Bronchial epithelial cell (primary cell): ENCODE measurements at places on chromosomes 12 and 14. TPM values are rescaled to one million over a fixed set of nuclear protein-coding genes. Genes with fewer than 3 reads are reported as not detected.

DNA sequence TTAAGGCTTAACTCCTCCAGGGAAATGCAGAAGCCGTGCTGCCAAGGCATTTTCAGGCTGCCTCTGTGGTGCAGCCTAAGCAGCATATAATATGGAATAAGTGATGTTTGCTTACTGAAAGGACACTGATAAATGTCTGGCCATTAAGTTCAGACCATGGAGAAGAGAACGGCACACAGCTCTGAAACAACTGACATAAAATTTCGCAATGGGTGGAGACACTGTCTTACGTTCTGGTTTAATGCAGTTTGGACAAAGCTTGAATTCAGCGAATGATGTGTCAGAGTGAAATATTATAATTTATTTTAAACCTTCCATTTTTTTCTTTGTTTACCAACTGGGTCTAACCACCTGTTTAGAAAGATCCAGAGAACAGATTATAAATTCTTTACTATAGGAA, 27.2 kb upstream of the NRXN3 start:
- DNase-seq, result no peak

DNA sequence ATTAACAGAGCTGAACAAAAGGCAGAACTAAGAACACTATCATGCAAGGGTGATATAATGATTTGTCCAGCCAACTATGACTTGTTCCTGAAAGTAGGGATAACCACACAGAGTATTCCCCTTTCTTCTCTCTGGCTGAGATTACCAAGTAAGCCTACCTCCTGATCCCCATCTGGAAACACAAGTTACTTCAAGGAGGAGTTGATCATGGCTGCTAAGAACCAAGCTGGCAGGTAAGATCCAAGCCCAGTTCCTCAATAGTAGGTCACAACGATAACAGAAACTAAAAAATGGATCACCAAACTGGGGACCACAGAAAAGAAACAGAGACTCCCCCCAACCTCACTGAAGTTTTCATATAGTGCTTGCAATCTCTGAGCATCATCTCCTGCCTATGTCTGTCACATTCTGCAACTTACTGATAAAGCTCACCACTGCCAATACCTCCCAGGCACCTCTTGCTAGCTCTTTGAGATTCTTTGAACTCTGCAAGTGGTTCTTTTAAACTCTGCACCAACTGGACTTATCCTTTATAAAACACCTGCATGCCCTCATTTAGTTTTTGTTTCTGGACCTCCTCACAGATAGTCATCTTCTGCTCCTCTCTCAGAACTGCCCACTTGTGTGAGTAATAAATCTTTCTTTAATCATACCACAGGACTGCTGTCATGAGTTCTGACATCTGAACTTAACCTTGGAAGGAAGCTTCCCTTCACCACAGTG, 76.6 kb downstream of the LRP6 start:
- DNase-seq, result peak; percentile 25

GRCh38 chr12:43348221-43348620, 203.8 kb downstream of the ADAMTS20 start:
- DNase-seq, result no peak

DNA sequence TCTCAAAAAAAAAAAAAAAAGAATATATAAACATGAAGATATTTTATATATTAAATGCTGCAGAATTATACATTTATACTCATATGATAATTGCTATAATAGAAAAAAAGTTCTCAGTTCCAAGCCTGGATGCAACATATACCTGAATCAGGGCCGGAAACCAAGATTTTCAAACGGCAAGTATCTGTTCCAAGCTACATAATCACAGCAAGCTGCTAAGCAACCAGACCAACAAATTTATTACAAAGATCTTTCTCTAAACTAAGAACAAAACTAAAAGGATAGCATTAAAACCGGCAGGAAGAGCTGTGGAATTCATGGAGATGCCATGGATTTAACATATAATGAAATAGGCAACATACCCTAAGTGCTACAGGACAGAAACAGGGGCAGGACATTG, 7.1 kb downstream of the RACGAP1 start:
- no peak for DNase-seq

DNA sequence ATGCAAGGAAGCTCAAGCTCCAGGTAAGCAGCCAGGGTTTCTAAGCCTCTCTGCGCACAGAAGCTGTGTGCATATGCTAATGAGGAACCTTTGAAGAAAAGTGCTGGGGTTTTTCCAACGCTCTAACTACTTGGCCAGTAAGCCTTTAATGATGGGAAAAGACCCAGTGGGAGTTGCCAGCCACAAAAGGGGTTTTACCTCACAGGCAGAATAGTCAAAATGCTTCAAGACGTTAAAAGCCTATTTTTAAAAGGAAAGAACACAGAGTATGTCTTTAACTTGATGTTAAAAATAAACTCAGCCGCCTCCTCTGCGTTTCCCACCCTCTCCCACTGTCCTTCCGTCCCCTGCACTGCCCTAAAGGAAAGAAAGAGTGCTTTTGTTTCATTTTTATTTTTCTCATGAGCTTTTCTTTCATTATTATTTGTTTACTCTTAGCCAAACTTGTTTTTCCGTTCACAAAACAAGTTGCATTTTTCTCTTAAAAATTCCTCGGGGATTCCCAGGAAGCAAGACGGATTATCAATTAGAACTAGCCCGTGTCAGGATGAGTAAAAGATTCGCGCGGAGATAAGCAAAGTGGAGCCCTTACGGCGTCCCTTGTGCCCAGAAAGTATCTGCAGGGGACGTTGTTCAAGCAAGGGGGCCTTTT, 209.8 kb upstream of the NUDT4 start:
- DNase-seq, result no peak

- no peak for DNase-seq
Measured at GRCh38 chr14:57866199-57866705, 360 bp upstream of the SLC35F4 start.

GRCh38 chr12:22990501-22990900, 365.5 kb downstream of the ETNK1 start:
- DNase-seq, result no peak

GRCh38 chr12:91561301-91561957, 378.8 kb upstream of the DCN start:
- no peak for DNase-seq

Gene MYO1H
- total RNA-seq, result 0.13 TPM in 1 of 2 replicates, not detected in the other

Gene KRT81
- total RNA-seq, result 0.13 and 0.26 TPM in 2 replicates

Gene GYS2
- total RNA-seq, result 0.26 TPM in 1 of 2 replicates, not detected in the other

Gene SMCO2
- total RNA-seq, result 1.7 and 1.8 TPM in 2 replicates
